ENCODE measurements at places on chromosomes 12 and 14.
A peak's percentile ranks its signal among the peaks of the same experiment; 100 is the strongest.

- peak; percentile 64 for DNase-seq
Observed at GRCh38 chr12:127389923-127390322, 877.0 kb upstream of the TMEM132C start.

DNA sequence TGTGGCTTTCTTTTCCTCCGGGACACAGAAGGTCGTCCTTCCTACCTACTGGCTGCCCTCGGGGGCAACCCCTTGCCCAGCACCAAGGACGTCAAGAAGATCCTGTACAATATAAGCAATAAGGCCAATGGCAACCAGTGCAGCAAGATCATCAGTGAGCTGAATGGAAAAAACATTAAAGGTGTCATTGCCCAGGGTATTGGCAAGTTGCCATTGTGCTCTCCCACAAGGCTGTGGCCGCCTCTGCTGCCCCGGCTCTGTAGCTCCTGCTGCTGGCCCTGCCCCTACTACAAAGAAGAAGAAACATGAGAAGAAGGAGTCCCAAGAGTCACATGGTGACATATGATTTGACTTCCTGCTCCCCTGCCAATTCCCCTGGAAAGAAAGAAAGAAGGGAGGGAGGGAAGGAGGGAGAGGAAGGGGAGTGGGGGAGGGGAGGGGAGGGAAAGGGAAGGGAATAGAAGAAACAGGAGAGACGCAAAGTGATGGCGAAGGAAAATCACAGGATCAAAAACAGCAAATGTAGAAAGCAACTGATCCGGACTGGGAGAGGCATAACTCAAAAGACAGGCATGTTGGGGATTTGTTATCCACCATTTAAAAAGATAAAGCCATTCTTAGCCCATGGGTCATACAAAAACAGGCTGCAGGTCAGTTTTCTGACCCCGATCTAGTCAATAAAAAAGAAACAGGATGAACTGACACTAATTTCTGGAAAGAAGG lies 61.3 kb upstream of the RESF1 start:
- no peak for DNase-seq

GRCh38 chr14:61226015-61226654 lies 55.0 kb downstream of the TMEM30B start:
- DNase-seq = no peak

DNA sequence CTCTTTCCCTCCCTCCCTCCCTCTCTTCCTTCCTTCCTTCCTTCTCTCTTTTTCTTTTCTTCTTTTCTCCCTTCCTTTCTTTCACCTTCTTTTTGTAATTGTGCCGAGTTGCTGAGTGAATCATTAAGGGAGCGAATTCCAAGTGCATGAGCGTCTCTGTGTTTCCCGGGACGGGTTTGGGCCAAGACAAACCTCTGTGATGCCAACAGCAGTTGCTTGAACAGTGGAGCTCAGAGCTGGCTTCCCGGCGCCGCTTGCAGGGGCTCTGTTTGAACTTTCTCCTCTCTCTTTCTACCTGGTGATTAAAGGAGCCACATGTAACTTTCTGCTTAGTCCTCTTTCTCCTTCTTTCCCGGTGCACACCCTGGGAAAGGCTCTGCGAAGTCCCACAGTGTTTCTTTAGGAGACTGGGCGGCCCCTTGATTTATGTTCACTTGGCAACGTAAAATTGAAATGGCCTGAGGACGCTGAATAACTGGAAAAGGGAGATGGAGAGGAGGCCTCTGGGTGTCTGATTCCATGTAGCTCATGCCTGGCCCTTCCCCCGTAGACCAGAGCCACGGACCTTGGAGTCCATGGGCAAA lies 33.7 kb upstream of the MAP1LC3B2 start:
- DNase-seq = no peak

DNA sequence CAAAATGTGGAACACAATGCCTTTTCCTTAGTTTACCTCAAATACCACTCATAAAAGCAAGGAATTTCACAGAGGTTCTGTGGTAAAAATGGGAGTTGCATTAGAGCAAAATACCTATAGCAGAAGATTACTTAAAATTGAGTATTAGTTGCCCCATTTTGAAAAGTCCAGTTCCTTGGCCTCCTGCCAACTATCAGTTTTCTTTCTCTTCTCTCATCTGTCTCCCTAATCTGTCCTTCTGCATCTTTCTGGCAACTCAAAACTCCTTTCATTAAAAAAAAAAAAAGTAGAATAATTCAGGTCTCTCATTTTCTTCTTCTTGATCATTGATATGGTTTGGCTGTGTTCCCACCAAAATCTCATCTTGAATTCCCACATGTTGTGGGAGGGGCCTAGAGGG lies 127.3 kb downstream of the ATP23 start:
- no peak for DNase-seq

DNA sequence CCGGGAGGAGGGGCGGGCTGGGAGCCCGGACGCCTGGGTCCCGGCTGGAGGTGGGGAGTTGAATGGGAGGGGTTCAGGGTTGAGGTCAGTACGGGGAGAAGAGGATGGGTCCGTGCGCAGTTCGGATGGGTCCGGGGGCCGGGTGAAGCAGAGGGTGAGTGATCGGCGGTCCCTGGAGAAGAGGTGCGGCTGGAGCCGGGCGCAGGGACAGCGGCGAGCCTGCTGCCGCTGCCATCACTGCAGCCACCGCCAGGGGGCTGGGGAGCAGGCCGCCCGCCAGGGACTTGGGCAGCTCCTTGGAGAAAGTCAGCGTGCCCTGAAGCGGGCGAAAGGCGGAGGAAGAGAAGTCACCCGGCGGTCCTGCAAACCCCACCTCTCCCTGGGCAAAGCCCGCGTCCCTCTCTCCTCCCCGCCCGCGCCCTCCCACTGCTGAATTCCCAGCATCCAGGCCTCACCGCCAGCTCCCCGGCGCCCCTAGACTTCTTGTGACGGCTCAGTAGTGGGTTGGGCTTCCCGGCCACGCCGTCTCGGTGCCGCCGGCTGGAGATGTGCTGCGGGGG lies 6.0 kb upstream of the GPR84 start:
- no peak for DNase-seq

DNA sequence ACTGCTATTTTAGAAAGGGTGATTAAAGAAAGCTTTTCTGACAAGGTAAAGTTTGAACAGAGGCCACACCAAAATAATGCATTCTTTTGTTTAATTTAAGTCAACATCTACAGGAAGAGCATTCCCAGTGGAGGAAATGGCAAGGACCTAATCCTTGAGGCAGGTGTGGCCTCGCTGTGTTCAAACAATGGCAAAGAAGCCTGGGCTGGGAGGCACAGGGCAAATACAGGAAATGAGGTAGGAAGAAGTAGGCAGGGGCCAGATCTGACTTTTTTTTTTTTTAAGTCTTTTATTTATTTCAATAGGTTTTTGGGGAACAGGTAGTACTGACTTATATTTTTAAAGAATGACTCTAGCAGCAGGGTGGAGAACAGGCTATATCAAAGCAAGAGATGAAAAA lies 53.5 kb downstream of the ARMH4 start:
- DNase-seq = no peak

GRCh38 chr12:130354407-130354806 lies 16.7 kb downstream of the PIWIL1 start:
- no peak for DNase-seq

DNA sequence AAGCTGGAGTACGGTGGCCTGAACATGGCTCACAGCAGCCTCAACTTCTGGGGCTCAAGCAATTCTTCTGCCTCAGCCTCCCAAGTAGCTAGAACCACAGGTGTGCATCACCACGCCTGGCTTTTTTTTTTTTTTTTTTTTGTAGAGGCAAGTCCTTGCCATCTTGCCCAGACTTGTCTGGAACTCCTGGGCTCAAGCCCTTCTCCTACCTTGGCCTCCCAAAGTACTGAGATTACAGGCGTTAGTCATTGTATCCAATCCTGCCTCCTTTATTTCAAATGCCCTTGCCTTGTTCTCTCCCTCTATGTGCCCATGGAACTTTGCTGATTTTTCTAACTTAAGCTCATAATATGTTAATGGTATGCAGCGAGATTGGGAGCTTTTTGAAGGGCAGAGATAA lies 49.2 kb upstream of the PRICKLE1 start:
- no peak for DNase-seq

GRCh38 chr14:79150226-79150625 lies 980.1 kb downstream of the NRXN3 start:
- no peak for DNase-seq

GRCh38 chr14:98858158-98858557 lies 413.8 kb downstream of the BCL11B start:
- no peak for DNase-seq

- DNase-seq = no peak
Observed at GRCh38 chr14:75628816-75629215, 31.9 kb downstream of the ERG28 start.
